ENCODE measurements at places on chromosomes 11 and 22.

DNA sequence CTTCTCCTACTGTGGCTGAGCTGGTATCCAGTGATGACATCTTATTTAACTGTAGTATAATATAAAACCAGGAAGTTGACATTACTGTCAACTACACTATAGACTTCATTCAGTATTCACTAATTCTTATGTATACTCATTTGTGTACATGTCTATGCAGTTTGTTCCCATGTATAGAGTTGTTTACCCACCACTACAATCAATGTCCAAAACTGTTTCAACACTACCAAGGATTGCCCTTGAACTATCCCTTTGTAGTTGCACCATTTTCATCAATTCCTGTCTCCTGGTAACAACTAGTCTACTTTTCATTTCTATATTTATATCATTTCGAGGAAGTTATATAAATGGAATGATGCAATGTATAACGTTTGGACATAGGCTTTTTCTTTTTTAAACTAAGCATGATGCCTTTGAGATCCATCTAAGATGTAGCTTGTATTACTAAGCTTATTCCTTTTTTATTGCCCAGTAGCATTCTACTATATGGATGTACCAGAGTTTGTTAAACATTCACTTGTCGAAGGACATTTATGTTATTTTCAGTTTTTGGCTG lies 39.2 kb downstream of the TMEM135 start:
- no peak for DNase-seq

DNA sequence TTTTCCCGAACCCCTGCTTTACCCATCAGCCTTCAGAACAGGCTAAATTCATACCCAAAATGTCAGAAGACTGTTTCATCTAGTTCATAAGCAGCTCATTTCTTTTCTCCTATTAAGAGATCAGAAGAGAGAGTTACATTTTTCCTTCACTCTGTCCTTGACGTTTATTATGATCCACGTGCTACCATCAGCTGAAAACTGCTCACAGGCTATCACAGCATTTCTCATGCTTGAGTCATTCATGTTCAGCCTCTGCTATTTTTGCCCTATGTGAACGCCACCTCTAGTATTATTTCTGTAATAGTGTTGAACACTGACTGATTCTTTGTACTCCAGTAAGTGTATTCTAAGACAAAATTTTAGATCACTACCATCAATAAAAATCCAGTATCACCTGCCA lies 51.9 kb downstream of the SLC1A2 start:
- DNase-seq = no peak

GRCh38 chr22:17268501-17269223 lies 49.4 kb upstream of the ADA2 start:
- DNase-seq = no peak

DNA sequence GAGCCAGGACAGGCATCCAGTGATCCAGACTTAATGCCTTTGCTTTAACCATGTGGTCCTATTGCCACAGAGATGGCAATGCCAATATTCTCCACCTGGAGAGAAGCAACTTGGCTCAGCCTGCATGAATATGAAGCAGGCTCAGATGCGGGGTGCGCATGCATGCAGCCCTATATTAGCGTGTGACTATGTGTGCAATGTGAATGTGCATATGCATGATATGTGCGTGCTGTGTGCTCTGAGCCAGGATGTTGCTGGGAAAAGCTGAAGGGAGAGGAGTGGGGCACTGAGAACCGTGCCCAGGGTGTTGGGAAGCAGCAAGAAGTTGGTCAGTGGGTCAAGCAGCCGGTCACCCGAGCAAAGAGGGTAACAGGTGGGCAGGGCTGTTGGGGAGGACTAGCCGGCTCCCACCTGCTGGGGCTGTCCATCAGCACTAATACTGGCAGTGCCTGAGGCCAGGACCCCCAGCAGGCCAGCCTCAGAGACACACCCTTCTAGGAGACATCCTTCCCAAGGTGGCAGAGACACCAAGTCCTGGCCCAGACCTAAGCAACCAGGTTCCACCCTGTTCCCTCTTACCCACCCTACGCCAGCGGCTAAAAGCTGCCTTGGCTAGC lies 24.8 kb upstream of the MYOD1 start:
- no peak for DNase-seq

GRCh38 chr11:109304159-109304558 lies 117.8 kb upstream of the C11orf87 start:
- no peak for DNase-seq

- DNase-seq = no peak
Observed at GRCh38 chr22:23306438-23306921, 126.2 kb downstream of the BCR start.

GRCh38 chr11:64136765-64137441 lies 29.0 kb downstream of the MACROD1 start:
- no peak for DNase-seq
